Small intestine (tissue), 16 donors: ENCODE measurements at places on chromosomes 1 and 21. TPM values are rescaled to one million over a fixed set of nuclear protein-coding genes. Genes with fewer than 3 reads are reported as not detected.
A peak's percentile ranks its signal among the peaks of the same experiment; 100 is the strongest.

S100A1 gene
- 13.5 TPM for polyA plus RNA-seq

KRTAP7-1 gene
- polyA plus RNA-seq = not detected

DHDDS gene
- 32.9 TPM for polyA plus RNA-seq

CFAP45 gene
- polyA plus RNA-seq = 0.35 TPM

DNA sequence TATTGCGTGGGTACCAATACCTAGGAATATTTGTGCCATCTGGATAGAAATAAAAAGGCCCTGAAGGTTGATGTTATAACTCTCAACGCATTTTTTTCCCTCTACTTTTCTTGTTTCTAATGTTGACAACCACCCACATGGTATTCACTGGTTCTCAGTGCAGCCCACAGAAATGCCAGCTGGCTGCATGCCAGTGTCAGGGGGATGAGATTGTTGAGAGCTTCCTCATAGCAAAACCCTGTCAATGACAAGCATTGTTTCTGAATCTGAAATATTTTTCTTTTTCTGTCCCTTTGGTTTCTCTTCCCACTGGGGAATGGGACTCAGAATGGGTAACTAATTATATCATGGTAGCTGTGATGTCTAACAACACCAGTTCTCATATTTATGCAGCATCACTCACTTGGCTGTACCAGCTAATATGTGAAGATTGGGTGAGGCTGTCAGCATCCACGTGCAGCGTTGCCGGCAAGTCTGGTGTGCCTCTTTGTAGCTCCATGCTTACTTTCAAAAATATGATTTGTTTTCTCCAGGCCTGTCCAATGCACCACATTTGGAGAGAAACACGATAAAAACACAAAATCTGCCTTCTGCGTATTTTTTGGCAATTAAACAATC lies 284.6 kb downstream of the PTBP2 start:
- H3K27me3 ChIP-seq = no peaks in the 10 kb centered on the region
- no peaks in the 10 kb centered on the region for H3K4me1 ChIP-seq
- no peak overlapping the region for H3K27ac ChIP-seq
- H3K36me3 ChIP-seq = no peaks in the 10 kb centered on the region
- H3K4me3 ChIP-seq = no peak overlapping the region

GRCh38 chr21:41975391-41976272 lies 21.8 kb upstream of the C2CD2 start:
- H3K4me1 ChIP-seq = peaks cover 14% of the 10 kb centered on the region
- no peak for DNase-seq
- no peaks in the 10 kb centered on the region for H3K36me3 ChIP-seq
- H3K27me3 ChIP-seq = no peaks in the 10 kb centered on the region

- no peaks in the 10 kb centered on the region for H3K4me1 ChIP-seq
- H3K27me3 ChIP-seq = no peaks in the 10 kb centered on the region
- peaks cover 7% of the 10 kb centered on the region for H3K36me3 ChIP-seq
- no peak overlapping the region for H3K27ac ChIP-seq
- no peak overlapping the region for H3K4me3 ChIP-seq
Measured at GRCh38 chr1:39150779-39151178, 53.7 kb upstream of the MACF1 start.

GRCh38 chr1:218462587-218462986 lies 117.5 kb downstream of the TGFB2 start:
- no peaks in the 10 kb centered on the region for H3K27me3 ChIP-seq
- H3K4me3 ChIP-seq = no peak overlapping the region
- DNase-seq = no peak
- no peak overlapping the region for H3K27ac ChIP-seq

DNA sequence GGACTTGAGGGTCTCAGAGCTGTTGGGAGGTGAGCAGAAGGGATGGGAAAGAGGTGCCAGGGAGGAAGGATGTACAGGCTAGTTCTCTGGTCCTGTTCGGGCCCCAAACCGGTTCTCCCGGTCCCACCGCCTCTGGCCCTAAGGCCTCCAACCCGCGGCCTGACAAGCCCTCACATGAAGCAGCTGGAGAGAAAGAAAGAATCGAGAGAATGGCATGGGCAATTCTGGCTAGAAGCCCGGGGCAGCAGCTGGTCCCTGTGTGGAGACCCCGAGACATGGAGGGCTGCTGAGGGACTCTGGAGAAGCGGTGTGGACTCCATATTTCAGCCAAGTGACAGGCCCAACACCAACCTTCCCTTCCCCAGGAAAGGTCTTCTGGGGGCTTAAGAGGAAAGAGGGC lies 730 bp downstream of the CDC42SE1 start:
- no peaks in the 10 kb centered on the region for H3K27me3 ChIP-seq
- H3K4me3 ChIP-seq = peak overlapping the region; percentile 98
- H3K27ac ChIP-seq = peak overlapping the region; percentile 88
- H3K36me3 ChIP-seq = peaks cover 11% of the 10 kb centered on the region
- DNase-seq = peak; percentile 78
- peaks cover 3% of the 10 kb centered on the region for H3K4me1 ChIP-seq

GRCh38 chr1:27601321-27601770 lies 2.6 kb downstream of the AHDC1 start:
- H3K4me1 ChIP-seq = peaks cover 3% of the 10 kb centered on the region
- H3K27ac ChIP-seq = peak overlapping the region; percentile 68
- H3K36me3 ChIP-seq = no peaks in the 10 kb centered on the region
- DNase-seq = no peak

GRCh38 chr1:156539818-156540355 lies 32.5 kb downstream of the IQGAP3 start:
- no peak for DNase-seq
- no peak overlapping the region for H3K4me3 ChIP-seq
- no peak overlapping the region for H3K27ac ChIP-seq
- H3K4me1 ChIP-seq = no peaks in the 10 kb centered on the region
- peaks cover 51% of the 10 kb centered on the region for H3K36me3 ChIP-seq

GRCh38 chr1:209402697-209403096 lies 180.8 kb upstream of the CAMK1G start:
- no peaks in the 10 kb centered on the region for H3K36me3 ChIP-seq
- no peak for DNase-seq
- H3K27me3 ChIP-seq = no peaks in the 10 kb centered on the region
- H3K27ac ChIP-seq = no peak overlapping the region
- no peak overlapping the region for H3K4me3 ChIP-seq
